ENCODE measurements at places on chromosomes 2 and 18.

GRCh38 chr2:227862227-227862740 lies 9.1 kb upstream of the DAW1 start:
- DNase-seq, result no peak

DNA sequence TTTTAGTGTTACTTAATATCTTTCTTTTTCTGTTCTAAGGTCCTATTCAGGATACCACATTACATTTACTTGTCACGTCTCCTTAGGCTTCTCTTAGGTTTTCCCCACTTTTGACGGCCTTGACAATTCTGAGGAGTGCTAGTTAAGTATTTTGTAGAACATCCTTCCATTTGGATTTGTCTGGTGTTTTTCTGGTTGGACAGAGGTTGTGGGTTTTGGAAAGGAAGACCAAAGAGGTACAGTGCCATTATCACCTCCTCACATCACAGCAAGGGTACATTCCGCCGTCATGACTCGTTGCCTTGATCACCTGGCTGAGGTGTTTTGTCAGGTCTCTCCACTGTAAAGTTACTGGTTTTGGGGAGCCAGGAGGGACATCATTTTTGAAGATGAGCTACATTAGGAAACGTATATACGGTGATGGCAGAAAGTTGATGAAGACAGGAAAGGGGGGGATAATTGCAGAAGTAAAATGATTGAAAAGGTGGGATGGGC lies 88.4 kb upstream of the TMEM247 start:
- DNase-seq, result no peak

DNA sequence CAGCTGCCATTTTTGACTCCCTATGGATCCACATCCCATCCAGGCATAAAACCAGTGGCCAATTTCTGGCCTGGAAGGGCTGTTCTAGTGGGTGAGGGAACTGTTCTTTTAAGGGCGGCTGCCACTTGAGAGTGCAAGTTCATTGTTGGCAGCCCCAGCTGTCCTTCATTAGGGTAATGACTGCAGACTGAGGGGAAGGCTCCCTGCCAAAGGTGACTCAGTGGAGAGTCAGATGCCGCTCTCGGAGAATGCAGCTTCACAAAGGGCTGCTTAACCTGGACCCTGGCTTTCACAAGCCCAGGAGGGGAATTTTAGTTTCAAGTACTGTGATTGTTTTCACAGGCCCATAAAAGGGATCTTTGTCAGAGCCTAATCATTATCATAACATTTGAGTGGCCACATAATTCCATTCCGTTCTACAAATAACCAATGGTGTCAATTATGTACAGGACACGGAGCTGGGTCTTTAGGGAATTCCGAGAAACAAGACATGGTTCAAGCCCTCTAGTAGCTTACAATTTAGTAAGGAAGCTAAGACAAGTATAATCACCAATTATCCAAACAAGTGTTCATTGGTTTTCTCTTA lies 235.7 kb downstream of the CDCA7 start:
- DNase-seq, result no peak

GRCh38 chr2:19021100-19021476 lies 337.3 kb downstream of the OSR1 start:
- no peak for DNase-seq

DNA sequence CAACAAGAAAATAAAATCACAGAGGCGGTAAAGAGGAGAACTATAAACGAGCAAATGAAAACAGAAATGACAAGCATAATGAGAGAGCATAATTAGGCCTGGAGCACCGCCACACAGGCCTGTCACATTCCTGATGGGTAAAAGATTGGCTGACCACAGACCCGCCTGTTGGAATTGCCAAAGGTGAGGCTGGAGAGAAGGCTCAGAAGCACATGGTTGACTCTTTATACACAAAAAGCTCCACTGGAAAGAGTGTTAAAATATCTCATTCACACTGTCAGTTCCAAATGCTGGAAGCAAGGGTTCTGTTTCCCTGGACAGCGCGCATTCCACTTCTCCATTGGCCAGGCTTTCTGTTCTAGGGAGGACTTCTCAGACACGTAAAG lies 5.9 kb upstream of the LGALSL start:
- no peak for DNase-seq

DNA sequence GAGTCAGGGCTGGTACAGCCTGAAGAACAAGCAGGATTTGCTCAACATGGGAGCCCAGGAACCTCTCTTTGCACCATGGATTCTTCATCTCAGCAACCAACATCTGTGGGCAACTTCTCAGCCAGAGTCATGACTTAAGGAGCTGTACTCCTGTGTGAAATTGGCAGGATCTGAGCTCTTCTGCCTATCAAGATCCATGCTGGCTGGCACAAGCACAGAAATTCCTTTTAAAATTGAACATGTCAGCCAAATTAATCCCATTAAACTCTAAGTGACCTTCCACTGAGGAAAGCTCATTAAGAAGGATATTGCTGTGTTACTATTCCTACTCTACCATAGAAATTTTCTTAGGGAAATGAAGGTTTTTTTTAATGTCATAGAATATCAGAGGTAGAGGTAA lies 110.5 kb upstream of the SCG2 start:
- no peak for DNase-seq

- DNase-seq, result peak; percentile 27
Measured at GRCh38 chr2:201858281-201859184, 52.2 kb downstream of the CDK15 start.

DNA sequence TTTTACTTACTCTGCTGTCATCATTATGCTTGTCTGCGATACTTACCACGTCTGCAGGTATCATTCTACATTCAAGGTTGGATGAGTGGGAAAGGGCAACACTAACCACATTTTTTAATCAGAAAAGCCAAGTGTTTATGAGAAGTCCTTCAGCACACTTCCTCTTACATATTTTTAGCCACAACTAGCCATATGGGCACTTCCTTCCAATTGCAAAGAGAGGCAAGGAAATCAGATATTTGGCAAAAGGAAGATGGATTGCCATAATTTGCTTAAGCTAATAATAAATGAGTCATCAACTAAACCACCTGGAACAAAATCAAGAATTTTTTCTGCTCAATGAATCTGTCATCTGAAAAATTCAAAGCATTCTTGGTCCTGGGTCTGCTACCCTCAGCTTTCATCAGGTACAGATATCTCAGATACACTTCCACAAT lies 16.7 kb upstream of the MRO start:
- DNase-seq, result no peak

GRCh38 chr2:18637196-18637595 lies 47.8 kb upstream of the NT5C1B start:
- DNase-seq, result no peak

DNA sequence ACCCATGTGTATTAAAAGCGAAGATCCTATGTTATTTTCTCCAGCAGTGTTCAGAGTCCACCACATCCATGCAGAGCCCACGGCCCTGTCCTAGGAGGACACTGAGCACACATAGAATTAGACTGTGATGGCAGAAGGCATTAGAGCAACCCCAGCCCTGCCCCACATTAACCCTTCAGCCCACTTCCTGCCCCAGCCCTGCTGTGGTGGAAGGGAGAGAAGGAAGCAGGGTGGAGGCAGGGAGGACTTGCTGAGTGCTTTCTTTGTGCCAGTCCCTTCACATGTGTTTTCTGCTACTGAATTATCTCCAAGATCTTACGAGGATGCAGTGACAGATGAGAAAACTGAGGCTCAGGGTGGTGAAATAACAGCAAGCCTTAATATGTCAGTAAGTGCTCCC lies 339.0 kb downstream of the SMAD2 start:
- no peak for DNase-seq

DNA sequence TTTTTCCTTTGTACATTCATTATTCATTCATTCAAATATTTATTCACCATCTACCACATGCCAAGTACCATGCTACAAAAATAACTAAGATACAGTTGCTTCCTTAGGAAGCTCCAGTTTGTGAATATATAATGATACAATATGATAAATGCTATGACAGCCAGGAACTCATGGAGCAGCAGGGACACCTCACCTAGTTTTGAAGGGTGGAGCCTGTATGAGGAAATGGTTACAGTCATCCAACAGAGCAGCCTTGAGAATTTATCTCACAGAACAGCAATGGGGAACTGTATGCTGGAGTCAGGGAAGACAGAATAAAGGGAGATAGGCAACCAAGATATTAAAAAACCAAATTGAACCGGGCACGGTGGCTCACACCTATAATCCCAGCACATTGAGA lies 124.0 kb downstream of the OSBPL1A start:
- DNase-seq, result no peak

GRCh38 chr2:217434180-217434975 lies 568.4 kb downstream of the TNS1 start:
- no peak for DNase-seq

GRCh38 chr18:43422518-43422917 lies 145.2 kb upstream of the SYT4 start:
- DNase-seq, result no peak

DNA sequence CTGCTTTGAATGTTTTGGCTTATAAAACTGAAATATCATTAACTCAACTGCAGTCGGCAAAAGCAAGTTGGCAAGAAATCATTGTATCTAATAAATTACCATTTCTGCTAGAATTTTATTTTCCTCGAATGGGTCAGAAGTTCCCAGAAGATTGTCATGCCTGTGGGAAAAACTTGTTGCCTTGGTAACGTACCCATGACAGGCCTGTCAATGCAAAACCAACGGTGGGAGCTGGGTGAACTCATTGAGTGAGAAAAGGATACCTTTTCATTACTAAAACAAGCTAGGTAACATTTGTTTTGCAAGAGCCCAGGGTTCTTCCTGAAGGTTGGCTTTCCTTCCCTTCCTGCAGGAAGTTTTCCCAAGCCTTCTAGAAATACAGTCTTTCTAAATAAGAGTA lies 9.5 kb downstream of the PLB1 start:
- no peak for DNase-seq

DNA sequence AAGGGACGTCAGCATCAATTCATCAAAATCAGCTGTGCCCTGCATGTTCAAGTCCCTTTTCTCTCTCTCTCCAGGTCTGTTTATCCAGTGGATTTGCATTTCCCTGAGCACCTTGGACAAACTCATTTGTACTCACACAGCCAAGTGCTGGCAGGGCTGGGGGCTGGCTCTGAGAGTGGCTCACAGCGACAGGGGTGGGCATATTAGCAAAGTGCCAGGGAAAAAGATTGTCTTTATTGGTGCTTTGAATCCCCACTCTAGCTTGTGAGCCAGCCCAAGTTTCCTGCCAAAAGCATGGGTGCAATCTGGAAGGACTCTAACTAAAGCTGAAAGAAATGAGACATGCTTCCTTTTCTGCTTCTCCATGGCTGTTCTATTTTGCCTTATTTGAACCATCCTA lies 56.6 kb downstream of the ACOXL start:
- DNase-seq, result no peak

GRCh38 chr2:215811409-215812345 lies 201.7 kb downstream of the MREG start:
- no peak for DNase-seq

DNA sequence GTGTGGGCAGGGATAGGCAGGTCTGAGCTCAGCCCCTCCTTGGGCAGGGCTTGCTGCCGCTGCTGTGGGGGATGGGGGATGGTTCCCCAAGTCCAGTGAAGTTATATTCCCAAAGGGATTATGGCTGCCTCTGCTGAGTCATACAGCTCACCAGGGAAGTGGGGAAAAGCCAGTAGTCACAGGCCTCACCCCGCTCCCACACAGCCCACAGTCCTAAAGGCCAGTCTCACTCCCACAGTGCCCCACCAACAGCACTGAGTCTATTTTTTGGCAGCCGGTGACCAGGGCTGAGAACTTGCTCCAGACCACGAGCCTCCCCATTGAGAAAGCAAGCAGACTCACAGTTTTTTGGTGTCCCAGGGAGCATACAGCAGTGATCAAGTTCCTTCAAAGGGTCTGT lies 173.3 kb downstream of the OSR1 start:
- DNase-seq, result no peak

- no peak for DNase-seq
Measured at GRCh38 chr2:107374249-107374648, 452.4 kb upstream of the RGPD4 start.

DNA sequence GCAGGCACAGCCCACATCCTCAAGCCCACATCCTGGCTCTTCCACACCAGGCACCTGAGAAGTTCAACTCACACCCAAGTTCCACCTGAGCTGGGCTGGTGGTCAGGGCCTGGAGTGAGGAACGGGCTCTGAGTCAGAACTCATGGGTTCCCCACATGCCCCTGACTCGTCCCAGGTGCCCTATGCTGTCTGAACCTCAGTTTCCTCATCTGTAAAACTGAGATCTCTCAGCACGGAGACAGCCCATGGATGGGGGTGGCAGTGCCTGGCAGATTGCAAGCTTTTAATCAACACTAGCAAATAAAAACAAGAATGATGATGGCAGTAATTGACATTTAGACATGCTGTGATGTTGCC lies 307.8 kb downstream of the NDUFA10 start:
- no peak for DNase-seq

DNA sequence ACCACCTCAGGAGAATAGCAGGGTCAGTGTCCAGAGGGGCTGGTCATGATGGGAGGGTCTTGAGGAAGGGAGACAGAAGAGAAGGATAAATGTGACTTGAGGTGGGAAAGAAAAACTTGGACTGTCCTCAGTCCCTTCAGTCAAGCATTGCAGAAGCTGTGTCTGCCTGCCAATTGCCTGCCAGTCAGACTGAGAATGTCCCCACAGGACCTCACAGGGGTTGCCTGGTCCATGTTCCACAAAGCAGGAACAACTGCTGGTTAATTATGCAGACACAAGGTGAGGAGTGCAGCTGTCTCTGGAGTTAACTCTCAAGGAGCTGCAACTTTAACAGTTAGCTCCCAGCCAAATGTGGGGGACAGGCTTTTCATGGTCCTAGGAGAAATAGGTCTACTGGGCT lies 75.7 kb downstream of the TRIM43 start:
- DNase-seq, result no peak

DNA sequence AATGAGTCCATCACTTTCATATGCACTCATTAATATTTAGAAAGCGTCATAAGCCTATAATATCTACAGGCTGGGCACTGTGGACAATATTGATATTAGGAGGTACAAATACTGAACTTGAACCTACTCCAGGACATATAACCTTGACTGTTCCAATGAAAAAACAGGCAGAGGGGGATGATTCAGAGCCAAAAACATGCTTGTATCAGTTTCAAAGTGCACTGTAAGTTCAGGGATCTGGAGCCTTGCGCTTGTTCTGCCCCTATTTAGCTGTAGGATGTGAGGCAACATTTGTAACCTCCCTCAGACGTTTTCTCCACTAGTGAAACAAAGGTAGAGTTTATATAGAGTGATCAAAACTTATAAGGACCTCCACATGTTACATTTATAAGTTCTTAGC lies 246.1 kb upstream of the GYPC start:
- no peak for DNase-seq

GRCh38 chr2:227473122-227473461 lies 1.1 kb downstream of the AGFG1 start:
- DNase-seq, result no peak

- DNase-seq, result no peak
Measured at GRCh38 chr18:50644807-50645206, 84.9 kb downstream of the MAPK4 start.

- no peak for DNase-seq
Measured at GRCh38 chr2:82098617-82099016, 1794.1 kb upstream of the LRRTM1 start.

DNA sequence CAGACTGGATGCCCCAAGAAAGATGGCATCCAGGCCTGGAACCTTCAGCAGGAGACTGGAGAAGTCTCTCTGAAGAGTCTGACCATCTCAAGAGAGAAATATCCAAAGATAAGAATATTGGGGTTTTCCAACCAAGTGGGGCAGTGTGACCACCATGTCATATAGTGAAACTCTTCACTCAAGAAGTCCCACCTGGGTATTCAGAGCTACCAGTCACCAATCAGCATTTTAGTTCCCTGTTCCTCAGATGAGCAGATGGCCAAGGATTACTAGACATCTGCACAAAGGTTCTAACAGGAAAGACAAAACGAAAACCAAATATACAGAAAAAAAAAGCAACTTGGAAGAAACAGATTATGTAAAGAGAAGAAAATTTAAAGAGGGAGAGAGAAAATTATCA lies 38.5 kb upstream of the CXCR4 start:
- DNase-seq, result no peak

All from omental fat pad (tissue), 4 donors.